ENCODE measurements at places on chromosomes 11 and 22.

GRCh38 chr11:120486138-120486537 lies 25.4 kb upstream of the GRIK4 start:
- no peak for DNase-seq

DNA sequence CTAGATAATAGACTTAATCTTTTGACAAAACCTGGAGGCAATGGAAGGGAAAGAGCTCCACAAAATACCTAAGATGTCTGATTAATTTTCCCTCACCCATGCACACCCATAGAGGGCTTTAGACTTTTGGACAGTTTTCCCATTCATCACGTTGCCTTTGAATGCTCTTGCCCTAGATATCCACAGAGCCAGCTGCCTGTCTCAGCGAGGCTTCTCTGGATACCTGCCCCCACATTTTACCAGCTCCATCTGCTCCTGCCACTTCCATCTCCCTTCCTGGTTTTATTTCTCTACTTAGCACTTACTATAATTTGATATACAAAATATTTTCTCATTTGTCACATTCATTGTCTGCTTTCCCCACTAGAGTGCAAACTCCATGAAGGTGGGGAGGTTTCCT lies 136.8 kb downstream of the FDX1 start:
- DNase-seq, result no peak

- DNase-seq, result no peak
These were observed 98.6 kb downstream of the KIF18A start for GRCh38 chr11:28009388-28009787.

DNA sequence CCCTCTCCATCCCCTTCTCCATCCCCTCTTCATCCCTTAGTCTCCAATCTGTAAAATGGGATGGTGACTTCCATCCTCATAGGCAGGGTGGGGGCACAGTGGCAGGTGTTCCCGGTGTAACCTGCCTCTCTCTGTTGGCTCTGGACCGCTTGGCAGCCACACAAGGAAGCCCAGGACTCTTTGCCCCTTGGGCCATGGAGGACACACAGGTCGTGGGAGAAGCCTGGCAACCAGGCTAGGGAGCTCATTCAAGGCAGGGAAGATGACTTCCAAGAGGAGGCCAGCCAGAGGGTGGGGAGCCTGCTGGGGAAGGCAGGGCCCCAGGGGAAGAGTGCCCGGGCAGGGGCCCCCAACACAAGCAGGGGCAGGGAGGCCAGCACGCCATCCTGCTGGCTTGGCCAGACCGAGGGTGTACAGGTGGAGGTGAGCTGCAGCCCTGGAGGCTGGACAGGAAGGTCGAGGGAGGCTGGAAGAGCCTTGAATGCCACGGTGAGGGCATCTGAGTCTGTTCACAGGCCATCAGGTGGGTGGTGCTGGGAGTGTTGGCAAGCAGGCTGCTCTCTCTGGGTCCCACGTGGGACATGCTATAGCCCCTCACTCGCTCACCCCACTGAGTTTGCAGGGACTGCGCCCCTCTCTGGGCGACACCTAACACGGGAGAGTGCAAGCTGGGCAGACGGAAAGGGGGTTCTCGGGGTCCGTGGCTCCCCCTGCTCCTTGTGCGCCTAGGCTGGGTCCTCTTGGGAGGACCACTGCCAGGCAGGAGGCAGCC lies 15.5 kb upstream of the CTSD start:
- no peak for DNase-seq

DNA sequence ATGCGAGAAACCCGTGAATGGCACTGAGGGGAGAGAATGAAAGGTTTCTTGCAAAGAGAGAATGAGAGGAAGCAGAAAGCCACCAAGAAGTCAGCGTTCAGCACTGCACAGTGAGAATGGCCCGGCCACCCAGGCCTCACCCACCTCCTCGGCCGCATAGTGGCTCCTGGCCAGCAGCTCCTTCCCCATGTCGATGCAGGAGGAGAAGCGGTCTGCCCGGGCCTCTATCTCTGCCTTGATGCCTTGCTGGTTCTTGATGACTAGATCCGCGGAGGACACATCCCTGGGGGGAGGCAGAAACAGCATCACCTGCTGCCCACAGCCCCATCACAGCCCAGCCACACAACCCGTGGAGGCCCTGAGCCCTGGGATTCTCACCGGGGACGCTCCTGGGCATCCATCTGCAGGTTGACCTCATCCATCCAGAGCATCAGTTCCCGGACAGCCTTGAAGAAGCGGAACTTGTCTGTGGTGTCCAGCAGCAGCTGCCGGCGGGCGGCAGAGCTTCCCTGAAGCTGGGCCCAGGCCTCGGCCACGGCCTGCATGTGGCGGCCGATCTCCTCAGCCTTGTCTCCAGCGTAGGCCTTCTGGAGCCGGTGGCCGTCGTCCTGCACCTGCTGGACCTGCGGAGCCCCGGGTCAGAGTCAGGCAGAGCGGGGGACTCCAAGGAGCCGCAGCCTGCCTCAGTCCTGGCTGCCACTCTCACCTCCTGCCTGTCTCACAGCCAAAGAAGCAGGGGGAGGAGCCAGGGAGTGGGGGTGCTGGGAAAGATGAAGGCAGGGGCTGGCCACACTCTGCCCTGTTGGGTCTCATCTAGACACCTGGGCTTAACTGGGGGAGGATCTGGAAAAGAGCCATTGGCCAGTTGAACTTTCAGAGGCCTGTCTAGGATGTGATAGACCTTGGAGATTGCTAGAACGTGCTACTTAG lies 12.2 kb upstream of the RBM4B start:
- no peak for DNase-seq

- DNase-seq, result peak; percentile 22
These were observed 30.4 kb downstream of the CREB3L1 start for GRCh38 chr11:46307785-46308341.

DNA sequence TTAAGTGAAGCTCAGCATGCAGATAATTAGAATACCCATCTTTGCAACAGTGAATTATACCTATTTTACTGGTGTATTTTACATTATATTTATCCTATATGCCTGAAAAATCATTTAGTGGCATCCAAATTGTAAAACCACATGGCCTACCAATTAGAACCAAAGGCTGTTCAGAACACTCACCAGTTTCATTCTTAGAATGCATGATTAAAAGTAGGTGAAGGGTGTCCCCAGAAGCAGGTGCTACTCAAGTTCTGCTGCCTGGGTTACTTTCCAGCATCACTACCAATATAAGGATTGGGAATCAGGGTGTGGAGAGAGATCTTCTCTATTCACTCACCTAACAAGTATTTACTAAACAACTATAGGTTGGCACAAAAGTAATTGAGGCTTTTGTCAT lies 103.3 kb downstream of the SGSM3 start:
- DNase-seq, result no peak

GRCh38 chr11:64316672-64317324 lies 561 bp downstream of the TRMT112 start:
- DNase-seq, result peak; percentile 31

GRCh38 chr22:20211997-20212753 lies 55.9 kb downstream of the RTN4R start:
- DNase-seq, result no peak

DNA sequence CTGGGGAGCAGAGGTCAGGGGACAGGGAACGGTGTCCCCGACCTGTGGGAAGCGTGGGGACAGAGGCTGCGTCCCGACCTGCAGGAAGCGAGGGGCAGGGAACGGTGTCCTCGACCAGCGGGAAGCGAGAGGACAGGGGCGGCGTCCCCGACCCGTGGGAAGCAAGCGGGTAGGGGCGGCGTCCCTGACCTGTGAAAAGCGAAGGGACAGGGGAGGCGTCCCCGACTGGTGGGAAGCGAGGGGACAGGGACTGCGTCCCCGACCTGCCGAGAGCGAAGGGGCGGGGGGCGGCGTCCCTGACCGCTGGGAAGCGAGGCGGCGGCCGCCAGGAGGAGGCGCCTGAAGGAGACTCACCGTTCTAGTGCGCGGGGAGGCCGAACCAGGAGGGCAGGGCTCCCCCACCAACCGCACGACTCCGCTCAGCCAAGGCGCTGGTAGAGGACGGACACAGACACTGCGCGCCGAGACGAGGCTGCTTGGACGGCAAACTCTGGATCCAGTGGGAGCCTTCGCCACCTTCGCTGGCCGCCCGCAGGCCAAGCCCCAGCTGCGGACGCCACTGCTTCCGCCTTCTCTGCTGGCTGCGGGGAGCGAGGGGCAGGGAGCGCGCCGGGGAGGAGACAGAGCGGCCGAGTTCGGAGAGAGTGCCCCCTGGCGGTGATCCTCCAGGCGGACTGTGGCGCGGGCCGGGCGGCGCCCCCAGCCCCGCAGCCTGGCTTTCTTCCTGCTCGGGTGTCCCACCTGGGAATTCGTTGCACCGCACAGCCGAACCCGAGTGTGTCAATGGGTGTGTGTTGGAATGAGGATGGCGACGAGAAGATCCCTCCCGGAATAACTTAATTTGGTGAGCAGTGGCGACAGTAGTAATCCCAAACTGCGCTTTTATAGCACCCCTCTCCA lies at the start of gene TRAF6:
TSS of gene TRAF6 (minus strand) at position 579 of the 900 bp plus-strand sequence. CDS start 8,757 bp downstream, outside the sequence.
- peak; percentile 93 for DNase-seq

DNA sequence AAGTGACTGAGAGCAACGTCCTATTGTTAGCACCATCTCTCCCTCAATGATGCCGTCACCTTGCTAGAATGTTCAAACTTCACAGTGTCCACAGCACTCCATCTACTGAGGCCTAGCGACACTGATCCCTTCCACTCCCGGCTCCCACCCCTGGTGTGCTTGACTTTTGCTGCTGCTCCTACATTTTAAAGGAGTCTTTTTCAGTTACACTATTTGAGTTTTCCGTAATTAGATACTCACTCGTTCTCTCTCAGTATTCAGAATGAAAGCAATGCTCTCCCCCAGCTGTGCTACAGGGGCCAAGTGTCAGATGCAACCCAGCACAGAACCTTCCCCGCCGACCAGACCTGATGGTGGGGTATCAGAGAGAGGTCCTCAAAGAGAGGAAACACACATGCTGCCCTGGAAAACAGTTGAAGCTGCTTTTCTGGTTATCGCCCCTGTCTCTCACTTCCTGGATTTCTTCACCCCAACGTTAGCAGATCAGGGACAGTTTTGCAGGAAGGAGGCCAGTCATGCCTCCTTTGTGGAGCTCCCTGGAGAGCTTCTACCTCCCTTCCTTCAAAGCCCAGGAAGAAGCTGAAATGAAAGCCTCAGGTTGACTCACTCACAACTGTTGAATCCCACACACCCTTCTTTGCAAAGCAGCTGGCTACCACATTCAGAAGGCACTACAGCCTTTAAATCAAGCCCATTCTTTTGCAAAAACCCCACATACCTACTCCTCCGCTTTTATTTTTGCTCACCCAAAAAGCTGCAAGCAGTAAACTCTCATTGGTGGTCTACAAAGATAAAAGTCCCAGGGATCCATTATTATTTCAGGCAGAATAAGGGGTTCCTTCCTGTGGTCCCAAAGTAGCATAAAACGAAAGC lies 23.5 kb downstream of the LARGE1 start:
- DNase-seq, result no peak

GRCh38 chr11:13883042-13883441 lies 79.5 kb upstream of the SPON1 start:
- no peak for DNase-seq

GRCh38 chr11:132490978-132491377 lies 1041.3 kb downstream of the OPCML start:
- no peak for DNase-seq

DNA sequence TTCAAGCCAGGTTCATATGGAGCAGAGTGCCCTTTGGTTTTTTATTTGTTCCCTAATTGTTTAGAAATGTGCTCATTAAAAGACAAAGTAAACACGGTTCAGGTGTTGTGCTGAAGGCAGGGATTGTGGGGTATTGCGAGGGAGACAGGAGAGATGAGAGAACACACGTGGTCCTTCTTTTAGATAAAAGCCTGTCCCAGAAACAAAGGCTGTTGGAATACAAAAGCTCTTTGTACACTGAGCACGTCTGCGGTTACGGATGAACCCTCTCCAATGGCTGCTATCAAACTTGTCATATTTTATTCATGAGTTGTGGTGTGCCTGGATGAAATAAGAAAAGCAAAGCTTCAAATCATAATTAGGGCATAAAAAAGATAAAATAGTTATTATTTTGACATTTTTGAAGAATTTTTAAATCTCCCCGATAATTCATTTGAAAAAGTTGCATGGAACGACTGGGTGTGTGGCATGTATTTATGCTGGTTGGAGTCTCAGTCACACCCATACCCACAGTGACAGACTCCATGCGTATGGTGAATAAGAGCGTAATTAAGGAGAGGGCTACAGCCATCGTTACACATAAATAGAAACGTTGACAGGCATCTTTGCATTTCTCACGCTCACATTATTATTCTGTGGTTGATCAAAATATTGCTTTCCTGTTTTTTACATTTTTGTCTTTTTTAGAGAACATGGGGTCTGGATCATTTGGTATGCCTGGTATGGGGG lies 92.9 kb downstream of the NELL1 start:
- peak; percentile 12 for DNase-seq

DNA sequence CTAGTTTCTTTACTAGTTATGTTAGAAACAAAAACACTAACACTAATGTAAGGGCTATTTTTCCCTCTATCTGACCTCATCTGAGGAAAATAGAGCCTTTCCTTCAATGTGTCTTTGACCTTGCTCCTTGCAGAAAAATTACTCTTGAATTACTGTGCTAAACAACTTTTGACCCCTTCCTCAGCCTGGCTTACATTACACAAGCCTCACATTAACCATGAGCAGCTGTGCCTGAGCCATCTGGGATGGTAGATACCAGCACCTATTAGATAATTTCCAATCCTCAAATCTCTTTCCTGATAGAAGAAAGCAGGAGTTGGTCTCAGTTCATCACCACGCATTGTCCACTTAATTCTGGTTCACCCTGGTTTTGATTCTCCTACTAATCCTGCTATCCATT lies 134.4 kb upstream of the NCAM1 start:
- DNase-seq, result no peak

DNA sequence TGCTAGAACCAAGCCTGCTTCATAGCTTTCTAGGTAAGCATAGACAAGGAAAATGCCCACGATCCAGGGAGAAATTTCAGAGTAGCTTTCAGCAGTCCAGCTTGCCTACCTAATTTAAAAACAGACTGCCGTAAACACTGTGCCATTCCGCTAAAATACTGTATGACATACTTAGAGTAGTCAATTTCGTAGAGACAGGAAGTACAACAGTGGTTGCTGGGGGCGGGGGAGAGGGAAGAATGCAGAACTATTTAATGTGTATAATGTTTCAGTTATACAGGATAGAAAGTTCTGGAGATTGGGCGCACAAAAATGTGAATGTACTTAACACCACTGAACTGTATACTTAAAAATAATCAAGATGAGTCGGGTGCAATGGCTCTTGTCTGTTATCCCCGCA lies 56.7 kb downstream of the C11orf58 start:
- DNase-seq, result no peak

- no peak for DNase-seq
These were observed 47.9 kb upstream of the PPP2R1B start for GRCh38 chr11:111814106-111814505.

- no peak for DNase-seq
These were observed 9.5 kb upstream of the TBC1D22A start for GRCh38 chr22:46752988-46753310.
